ENCODE measurements at places on chromosomes 7 and 10.

- no peak for DNase-seq
Measured at GRCh38 chr7:7709291-7709690, 9.1 kb downstream of the RPA3 start.

- peak; percentile 4 for DNase-seq
Measured at GRCh38 chr7:87341441-87341840, 4.0 kb upstream of the CROT start.

DNA sequence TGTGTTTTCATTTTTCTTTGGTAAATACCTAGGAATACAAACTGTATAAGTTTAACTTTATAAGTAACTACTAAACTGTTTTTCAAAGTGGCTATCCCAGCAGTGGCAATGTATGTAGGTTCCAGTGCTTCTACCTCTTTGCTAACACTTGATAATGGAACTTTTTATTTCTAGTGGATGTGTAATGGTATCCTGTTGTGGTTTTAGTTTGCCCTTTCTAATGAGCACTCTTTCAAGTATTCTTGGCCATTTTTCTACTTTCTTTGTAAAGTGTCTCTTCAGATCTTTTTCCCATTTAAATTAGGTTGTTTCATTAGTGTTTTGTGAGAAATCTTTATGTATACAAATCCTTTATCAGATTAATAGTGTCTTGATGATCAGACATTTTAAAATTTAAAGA is 4.6 kb downstream of the KIF20B start:
- DNase-seq: no peak

GRCh38 chr10:8633909-8634308 is 579.4 kb downstream of the GATA3 start:
- DNase-seq: no peak

DNA sequence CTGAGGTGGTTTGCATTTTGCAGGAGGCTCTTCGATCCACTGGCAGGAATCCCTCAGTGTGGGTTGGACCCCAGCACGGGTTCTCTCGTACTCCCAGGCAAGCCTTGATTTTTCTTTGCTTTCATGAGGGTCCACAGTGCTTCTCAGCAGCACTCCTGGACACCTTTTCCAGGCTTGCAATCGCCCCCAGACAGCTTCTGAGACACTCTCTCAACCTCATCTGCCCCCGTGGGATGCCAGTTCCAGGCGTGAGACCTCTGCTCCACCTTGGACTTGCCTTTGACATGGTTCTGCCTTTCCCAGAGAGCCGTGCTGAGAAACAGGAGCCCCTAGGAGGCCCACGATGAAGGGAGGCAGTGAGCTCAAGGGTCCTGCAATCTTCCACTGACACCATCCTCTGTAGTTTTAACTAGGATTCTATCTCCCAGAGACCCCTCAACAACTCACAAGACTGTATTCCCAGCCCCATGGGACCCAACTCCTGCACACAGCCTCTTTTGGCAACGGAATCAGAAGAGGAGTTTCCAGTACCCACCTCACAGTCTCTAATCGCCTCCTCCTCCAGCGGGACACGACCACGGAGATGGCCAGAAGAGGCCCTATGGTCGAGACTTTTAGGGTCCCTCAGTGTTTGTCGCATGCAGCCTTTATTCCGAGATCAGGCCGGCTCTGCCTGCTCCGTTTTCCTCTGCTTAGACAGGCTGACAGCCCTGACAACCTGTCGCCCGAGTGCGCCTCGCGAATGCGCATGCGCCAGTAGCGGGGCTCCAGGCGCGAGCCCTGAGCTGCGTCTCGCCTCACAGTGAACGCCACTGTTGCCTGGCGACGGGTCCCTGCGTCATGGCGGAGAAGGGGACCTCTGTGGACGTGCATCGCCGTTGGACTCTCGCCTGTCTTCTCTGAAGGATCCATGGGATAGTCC is 26.0 kb upstream of the ZNF273 start:
- peak; percentile 84 for DNase-seq

DNA sequence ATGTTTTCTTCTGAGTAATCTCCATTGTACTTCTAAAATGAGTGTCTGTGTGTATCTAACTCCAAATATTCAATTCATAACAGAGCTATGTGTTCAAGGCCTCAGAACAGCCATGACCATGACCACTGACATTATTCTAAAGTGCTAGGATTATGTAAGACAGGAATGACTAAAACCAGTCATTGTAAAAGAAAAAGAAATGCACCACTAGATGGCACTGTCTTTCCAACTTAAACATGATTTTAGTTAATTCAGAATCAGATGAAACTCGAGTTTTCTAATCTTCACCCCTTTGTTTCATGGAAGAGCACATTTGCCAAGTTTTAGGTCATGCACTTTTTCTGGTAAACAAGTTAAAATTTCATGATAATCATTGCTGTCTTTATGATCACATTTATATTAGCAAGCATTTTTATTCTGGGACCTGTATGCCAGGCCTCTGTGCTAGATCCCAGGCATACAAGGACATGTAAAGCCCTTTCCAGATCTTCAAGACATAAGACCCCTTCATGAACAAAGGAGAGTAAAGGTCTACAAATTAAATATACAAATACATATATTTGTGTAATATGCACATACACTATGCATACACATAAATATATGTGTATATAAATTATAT is 26.1 kb upstream of the RSU1 start:
- no peak for DNase-seq

- no peak for DNase-seq
Measured at GRCh38 chr10:96047004-96047649, 3.7 kb downstream of the CCNJ start.

Data from activated CD4-positive, alpha-beta T cell treated with anti-CD3 and anti-CD28 coated beads for 48 hours (primary cell).